CD4-positive, alpha-beta T cell treated with Interleukin-6 at 100 ng/mL for 8 hours (primary cell): ENCODE measurements at places on chromosomes 11 and 22.

GRCh38 chr11:17273668-17274282, 2.8 kb upstream of the NUCB2 start:
- DNase-seq = no peak

- no peak for DNase-seq
Measured at GRCh38 chr22:26998129-26998528, 340.7 kb downstream of the MIAT start.

GRCh38 chr11:133619973-133620372, 87.7 kb upstream of the OPCML start:
- no peak for DNase-seq

DNA sequence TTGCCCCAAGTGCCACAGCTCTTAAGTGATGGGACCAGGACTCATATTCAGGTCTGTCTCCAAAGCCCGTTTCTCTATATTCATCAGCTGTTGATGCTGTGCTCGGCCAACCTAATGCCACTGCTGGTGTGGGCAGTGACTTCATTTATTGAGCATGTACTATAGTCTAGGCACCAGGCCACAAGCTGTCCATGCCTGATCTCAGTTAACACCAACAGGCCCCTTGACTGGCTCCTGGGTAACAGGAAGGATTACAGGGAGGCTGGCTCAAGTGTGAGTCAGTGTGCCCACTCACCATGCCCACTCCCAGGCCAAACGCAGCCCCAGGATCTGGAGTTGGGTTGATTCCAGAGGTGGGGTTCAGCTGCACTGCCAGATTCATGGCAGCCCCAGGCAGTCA, 8.6 kb upstream of the CRYBB2 start:
- DNase-seq = no peak

- DNase-seq = no peak
Measured at GRCh38 chr11:66275396-66275795, 2.6 kb upstream of the CNIH2 start.

- DNase-seq = no peak
Measured at GRCh38 chr11:95045812-95046211, 3.4 kb upstream of the KDM4F start.

DNA sequence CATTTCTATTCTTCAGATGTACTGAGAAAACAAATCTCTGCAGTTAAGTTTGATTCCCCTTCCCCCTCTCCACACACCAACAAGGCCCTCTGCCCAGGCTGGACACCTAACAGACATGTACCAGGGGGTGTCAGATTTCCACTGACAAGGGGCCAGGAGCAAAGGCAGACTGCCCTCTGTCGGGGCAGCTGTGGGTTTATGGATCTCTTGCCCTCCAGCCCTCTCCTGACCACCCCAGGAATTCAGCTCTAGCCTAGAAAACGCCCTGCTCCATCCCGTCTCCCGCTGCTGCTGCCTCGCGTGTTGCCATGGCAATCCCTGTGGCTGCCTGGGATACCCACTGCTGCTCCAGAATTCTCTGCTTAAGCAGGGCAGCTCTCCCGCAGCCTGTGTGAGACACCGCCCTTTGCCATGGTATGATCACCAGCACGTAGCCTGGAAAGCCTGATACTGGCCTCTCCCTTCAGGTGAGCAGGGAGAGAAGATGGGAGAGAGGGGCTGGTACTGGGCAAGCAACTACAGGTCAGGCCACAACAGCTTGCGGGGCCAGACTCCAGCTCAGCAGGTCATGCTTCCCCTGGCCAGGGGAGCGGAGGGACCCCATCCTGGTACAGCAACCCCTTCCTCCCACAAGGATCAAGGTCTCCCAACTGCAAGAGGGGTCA, 41.6 kb downstream of the BUD13 start:
- no peak for DNase-seq

DNA sequence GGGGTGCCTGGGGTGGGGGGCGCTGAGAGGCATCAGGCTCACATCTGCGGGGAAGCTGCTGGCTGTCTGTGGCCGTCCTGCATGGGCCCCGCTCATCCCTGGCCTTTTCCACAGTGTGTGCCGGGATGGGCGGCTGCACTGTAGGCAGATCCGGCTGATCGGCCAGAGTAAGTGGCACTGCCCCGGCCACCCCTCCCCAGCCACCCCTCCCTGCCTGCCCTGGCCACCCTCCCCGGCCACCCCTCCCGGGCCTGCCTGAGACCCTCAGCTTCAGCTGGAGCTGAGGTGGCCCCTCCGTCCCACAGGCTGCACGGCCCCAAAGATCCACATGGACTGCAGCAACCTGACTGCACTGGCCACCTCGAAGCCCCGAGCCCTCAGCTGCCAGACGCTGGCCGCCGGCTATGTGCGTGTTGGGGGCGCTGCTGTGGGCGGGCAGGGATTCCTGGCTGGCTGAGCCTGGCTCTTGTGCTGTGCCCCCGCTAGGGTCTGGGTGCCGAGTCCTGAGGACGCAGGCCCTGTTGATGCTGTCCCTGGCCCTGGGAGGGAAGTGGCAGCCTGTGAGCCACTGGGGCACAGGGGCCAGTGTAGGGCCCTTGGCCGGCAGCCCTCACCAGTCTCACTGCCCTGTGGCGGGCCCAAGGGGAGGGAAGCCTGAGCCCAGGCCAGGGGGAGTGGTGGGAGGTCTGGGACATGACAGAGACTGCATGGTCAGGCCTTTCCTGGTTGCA, 10.9 kb downstream of the MUC2 start:
- no peak for DNase-seq
